8988T (cell line): ENCODE measurements at places on chromosomes 7 and 10.

GRCh38 chr10:118107040-118107439, 60.3 kb upstream of the RAB11FIP2 start:
- DNase-seq = no peak

DNA sequence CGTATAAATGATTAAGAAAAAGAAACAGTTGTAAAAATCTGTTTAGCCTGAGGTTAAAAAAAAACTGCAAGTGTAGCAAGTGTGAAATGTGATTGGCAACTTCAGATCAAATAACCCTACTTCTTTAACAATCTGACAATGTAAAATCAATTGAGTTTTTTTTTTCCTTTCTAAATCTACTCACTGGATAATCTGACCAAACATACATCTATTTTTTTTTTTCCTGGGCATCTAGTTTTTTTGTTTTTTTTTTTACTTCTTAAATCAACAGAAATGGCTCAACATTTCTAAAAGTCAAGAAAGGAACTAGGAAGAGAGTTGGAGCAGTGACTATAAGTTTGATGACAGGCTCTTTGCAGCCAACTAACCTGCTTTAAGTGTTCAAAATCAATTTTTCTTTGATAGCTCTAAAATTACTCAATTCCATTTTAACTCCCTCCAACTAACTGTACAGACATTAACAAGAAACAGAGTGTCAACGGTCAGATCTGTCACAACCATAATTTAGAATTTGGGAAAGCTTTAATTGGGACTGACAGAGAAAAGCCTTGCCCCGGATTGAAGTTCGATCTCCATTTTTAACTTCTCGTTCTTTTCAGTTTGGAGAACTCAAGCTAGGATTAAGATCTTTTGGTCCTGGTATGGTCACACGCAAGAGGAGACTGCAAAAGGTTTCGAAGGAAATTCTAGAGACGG, 1.2 kb downstream of the ARL3 start:
- DNase-seq = no peak

DNA sequence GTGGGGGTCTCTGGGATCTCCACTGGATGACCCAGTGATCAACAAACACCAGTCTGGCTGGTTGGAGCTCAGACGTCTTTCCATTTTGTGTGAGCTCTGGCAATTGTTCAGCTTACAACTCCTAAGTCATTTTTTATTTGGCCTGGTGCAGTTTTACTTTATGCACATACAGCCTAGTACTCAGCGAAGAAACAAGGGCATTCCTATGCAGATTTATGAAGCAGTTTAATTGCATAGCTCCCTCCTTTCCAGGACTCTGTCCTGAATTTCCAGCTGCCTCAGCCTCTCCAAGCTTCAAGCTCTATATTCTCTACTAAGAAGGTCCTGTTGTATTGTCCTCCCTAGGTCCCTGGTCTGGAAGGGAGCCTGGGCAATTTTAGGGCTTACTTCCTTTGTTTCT, 145.6 kb upstream of the GALNT17 start:
- no peak for DNase-seq

DNA sequence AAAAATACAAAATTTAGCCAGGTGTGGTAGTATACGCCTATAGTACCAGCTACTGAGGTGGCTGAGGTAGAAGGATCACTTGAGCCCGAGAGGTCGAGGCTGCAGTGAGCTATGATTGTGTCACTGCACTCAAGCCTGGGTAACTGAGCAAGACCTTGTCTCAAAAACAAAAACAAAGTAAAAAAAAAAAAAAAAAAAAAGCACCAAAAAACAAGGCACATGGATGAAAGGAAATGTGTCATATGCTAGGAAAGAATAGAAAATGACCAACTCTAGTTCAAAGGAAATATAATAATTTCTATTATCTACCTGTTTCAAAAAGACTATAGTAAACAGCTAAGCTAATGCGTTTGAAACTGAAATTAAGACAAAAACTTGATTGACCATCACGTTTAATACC, 33.8 kb downstream of the UBE2H start:
- no peak for DNase-seq

DNA sequence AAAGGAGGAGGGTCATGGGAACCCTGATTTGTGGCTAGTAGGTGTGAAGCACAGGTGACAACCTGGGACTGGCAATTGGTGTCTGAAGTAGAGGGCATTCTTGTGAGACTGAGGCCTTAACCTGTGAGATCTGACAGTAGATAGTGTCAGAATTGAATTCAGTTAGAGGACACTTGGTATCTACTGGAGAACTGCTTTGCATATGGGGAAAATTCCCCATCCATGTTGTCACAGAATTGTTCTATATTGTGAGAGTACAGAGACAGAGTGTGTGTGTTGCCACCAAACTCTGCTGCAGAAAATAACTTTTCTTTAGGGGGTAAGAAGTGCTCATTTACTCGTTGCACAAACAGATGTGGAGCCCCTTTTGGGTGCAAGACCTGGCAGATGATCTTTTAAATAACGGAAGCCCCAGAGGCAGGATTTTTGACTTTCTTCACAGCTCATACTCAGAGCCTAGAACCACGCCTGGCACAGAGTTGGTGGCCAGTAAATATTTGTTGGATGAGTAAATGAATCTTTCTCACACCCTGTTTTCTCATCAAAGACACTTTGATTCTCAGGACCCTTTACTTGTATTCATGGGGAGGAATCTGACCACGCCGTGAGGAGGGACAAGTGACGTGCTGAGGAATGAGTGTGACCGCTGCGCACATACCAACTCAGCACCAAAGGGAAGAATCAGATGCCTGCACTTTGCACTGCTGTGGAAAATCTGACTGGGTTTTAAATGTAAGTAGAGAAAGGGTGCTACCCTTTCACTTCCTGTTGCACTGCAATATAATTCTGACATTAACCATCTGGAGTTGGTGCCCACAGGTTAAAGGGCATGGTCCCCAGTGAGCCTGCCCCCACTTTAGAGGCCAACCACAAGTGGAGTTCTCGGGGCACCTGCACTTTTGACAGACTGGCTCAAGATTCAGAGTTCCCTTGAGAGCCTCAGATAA, 39.2 kb upstream of the SDHAF3 start:
- DNase-seq = no peak

- DNase-seq = no peak
These were observed 237.4 kb downstream of the ELMO1 start for GRCh38 chr7:37211097-37211880.

GRCh38 chr10:33749790-33750189, 415.3 kb upstream of the NRP1 start:
- no peak for DNase-seq

DNA sequence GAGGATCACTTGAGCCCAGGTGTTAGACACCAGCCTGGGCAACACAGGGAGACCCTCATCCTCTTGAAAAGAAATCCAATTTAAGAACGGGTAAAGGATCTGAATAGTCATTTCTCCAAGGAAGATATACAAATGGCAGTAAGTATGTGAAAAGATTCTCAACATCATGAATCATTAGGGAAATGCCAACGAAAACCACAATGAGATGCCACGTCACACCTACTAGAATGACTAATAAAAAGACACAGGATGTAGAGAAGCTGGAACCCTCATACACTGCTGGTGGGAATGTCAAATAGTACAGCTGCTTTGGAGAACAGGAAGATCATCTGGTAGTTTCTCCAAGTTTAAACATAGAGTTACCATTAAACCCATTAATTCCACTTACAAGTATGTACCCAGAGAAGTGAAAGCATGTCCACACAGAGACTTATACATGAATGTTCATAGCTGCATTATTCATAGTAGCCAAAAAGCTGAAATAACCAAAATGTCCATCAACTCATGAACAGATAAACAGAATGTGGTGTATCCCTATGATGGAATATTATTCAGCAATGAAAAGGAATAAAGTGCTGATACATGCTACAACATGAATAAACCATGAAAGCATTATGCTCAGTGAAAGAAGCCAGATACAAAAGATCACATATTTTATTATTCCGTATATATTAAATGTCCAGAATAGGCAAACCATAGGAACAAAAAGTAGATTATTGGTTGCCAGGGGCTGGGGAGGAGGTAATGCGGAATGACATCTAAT, 13.1 kb upstream of the ZMIZ2 start:
- no peak for DNase-seq

GRCh38 chr7:103924184-103924583, 65.3 kb downstream of the RELN start:
- DNase-seq = no peak

DNA sequence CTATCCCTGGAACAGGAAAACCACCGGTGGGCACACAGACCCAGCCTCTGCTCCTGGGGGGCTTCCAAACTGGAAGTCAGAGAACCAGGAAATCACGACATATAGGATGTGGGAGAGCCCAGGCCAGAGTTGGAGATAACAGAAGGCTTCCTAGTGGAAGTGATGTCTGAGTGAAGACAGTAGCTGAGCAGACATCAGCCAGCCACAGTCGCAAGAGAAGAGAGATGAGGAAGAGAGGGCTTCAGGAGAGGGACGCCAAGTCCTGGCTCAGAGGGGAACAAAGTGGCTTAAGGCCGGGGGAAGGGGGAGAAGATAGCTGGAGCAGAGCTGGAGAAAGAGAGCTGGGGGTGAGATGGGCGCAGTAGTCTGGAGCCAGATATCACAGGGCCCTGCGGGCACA, 30.9 kb upstream of the ELN start:
- DNase-seq = no peak

DNA sequence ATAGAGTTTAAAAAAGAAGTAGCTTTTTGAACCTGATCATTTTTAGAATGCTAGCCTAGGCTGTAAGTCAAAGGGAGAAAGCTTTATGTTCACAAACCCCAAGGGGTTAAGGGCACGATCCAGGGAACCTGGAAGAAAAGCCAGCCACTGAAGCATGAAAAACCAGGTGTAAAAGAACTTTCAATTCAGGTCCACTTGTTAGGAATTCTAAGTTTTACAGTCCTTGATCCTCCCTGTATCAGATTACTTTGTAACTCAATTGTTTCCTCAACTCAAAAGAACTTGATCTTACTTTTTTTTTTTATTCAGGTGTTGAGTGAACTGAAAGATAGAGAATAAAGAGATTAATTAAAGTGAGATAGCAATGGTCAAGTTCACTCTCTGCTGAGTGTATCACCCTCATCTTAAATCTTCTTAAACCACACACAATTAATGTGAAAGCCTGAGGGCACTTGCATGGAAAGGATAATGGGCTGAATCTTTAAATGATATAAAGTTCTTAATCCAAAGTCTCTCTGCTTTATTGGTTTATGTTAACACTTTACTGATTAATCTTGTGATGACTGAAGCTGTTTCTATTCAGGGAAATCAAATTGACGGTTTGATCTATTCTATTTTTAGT, 672.2 kb upstream of the LRRN3 start:
- no peak for DNase-seq

DNA sequence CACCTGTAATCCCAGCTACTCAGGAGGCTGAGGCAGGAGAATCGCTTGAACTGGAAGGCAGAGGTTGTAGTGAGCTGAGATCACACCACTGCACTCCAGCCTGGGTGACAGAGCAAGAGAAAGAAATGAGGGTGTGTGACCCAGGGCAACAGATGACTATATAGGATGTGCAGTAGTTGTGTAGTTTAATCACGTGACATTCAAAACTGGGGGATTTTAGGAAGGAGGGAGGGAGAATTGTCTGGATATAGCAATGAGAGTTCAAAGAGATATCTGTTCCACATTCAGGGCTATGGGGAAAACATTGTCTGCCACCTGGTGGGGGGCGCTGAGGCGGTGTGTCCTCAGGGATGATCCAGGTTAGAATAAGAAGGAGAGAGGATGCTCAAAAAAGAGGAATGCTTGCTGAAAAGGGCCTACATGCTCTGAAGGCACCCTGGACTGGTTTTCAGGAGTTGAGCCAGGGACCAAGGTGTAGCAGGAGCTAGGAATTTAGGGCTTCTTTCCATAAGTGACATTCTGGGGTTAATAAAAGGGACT, 7.8 kb upstream of the ZYX start:
- DNase-seq = no peak

DNA sequence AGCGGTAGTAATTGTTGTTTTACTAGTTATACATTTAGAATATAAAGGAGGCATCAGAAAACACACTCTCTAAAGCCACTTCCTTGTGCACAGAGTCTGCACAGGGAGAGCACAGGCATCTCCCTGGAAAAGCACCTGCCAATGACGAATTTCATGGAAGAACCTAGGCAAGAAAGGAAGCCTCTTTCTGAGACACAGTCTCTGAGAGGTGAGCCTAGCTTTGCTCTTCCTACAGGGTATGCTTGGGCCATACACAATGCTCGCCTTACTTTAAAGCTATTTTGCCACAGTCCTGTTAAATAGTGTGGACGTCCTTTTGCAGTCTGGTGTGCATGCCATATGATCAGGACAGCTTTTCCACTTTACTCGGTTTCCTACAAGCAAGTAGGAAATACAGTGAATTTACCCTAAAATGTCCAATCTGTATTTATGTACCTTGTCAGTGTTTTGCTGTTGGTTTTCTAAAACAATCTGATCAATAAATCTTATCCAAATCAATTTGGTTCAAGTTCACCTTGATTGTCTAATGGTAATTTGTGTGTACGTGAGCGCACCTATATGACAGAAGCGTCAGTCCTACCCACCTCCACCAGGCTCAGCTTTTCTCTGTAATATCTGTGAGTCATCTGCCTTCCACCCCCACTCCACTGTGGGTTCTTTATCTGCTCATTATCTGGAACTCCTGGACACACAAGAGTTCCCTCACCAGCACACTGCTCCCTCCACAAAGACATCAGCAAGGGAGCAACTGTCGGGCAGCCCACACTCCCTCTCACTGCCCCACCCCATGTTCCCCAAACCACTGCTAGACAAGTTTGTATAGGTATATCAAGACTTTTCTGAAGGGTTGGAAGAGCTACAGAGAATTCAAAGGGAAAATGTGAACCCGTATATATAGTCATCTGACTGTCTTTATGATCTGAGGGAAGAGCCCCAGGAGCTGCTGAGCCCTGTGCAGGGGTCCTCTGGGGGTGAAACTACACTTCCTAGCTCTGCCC, 65.2 kb downstream of the KLHDC10 start:
- DNase-seq = no peak

DNA sequence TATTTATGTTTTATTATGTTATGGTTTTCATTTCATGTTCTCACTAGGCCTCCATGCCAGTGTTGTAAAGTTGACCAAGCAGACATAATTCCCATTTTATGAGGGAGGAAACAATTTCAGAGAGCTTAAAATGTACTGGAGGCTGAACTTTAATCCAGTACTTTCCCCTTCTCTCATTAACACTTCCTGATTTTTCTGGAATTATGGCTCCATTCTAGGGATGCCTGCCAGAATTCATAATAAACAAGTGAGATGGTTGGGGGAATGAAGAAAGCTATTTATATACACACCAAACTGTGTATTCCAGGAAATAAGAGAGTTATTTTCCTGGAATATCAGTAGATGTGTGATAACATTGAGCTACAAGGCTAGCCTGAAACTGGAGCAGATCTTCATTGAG, 6.9 kb downstream of the TMEM236 start:
- DNase-seq = no peak

- no peak for DNase-seq
These were observed 1.5 kb downstream of the FAM131B start for GRCh38 chr7:143360788-143361551.
